ENCODE measurements at places on chromosomes 5 and 9.

DNA sequence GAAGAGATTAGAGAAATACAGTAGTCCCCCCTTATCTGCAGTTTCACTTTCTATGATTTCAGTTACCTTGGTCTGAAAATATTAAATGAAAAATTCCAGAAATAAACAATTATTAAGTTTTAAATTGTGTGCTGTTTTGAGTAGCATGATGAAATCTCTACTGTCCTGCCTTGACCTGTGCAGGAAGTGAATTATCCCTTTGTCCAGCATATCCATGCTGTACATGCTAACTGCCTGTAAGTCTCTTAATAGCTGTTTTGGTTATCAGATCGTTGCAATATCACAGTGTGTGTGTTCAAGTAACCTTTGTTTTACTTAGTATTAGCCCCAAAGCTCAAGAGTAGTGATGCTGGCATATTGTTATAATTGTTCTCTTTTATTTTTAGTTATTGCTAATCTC, 11.2 kb upstream of the JAK2 start:
- DNase-seq = no peak

DNA sequence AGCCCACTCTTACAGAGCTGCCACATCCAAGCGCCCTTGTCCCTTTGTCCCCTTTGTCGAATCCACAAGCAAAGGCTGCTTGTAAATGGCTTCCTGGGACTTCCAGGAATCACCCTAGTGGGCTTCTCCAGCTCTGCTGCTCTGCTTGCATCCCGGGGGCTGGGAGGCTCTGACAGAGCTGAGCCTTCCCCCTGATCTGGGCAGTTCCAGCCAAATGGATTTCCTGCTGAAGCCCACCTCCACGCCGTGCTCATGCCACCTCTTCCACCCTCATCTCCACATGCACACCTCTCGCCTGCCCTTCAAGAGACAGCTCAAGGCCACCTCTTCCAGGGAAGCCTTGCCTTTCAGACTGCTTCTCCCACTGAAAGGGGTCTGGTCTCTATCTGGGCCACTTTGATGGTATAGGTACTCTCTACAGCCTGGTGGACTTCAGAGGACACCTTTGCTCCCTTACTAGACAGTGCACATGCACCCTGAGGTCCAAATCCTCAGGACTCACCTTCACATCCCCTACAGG, 106.2 kb downstream of the LHFPL2 start:
- DNase-seq = no peak

DNA sequence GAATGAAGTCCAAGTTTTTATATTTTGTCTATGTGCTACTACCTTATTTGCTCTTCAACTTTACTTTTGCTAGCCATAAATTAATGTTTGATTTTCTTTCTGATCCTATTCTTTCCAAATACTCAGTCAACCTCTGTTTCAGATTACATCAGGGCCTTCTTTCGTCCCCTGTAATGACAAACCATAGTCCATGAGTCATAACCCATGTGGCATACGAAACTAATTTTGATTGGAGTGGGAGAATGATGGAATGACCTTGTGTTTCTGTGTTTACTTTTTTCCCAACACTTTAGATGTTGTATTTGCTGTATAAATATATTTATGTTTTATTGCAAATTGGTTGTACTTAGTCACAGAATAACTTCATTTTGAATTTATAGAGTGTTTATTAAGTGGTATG, 1043.1 kb downstream of the DTWD2 start:
- DNase-seq = no peak

DNA sequence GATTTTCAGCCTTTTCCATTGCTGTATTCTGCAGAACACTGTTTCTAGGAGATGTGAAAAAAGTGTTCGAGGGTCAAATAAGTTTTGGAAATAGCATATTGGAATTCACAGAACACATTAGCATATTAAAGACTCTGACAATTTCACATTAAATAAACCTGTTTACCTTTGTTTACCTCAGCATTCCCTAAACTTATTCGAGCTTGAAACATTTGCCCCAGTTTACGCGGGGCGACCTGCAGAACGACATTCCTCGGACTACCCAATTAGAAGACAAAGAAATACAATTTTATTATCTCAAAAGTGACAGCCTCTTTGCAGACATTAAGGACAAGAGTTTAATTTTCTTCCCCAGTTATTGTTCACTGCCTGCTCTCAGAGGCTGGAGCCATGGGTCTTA, 110.3 kb upstream of the NFIB start:
- DNase-seq = no peak

GRCh38 chr9:129550199-129550839, 70.6 kb downstream of the C9orf50 start:
- DNase-seq = peak; percentile 40

GRCh38 chr9:120966013-120966369, 39.4 kb upstream of the TRAF1 start:
- no peak for DNase-seq

DNA sequence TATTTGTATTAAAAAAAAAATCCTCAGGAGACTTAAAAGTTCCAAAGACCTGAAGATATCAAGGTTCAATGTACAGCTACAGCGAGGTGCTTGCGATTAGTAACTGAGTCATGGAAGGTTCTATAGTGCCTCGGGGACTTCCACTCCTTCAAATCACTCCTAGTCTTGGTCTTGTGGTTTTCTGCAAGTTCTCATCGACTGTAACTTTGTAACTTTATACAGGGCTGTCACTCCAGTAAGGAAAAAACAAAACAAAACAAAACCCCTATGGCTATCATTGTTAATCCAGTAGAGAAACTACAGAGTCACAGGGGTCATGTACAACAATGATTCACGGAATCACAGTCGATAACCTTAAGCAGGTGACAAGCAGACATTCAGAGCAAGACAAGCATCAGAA, 39.8 kb upstream of the SELENOP start:
- DNase-seq = no peak

DNA sequence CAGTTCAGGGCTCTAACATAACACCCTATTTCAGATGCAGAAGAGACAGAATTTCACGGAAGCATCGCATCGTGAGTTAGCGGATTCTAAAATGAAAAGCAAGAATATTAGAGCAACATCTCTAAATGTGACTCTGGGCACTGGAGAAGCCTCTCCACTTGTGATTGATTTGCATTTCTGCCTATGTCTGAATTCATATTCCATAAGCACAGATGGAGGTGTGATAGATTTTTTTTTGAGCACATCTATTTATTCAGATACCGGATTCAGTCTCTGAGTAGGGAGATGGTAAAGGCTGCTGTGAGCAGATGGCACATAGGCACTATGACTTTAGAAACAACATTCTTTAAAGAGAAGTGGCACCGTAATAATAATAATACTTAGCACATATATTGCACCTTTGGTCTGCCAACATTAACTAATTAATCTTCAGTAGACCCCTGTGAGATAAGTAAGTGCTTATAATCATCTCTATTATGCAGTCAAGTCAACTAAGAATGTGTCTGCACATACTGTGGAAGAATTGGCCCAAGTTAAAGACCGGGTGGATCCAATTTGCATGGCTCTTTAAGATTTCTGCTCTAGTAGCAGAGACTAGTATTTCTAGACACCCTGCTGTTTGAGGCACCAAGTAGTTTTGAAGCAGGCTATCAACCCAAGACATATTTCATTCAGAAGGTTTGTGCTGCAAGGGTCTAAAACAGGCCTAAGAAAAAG, 685.0 kb downstream of the CETN3 start:
- DNase-seq = no peak

GRCh38 chr9:98391867-98392266, 136.4 kb upstream of the TBC1D2 start:
- no peak for DNase-seq

DNA sequence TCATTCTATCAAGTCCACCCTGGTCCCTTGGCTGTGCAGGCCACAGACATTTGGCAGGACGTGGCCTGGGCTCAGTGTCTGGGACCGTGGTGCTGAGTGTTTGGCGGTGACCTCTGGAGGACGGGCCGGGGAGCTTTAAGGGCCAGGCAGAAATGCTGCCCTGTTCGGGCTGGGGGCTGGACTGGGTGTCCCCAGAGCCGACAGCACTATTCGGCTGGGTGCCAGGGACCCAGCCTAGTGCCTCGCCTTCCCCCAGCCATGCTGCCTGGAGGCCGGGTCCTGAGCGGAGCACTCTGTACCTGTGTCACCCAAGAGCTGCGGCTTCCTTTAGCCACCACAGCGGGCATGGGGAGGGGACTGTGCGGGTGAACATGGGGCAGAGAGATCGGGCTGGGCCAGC, 40.4 kb downstream of the COL5A1 start:
- no peak for DNase-seq

DNA sequence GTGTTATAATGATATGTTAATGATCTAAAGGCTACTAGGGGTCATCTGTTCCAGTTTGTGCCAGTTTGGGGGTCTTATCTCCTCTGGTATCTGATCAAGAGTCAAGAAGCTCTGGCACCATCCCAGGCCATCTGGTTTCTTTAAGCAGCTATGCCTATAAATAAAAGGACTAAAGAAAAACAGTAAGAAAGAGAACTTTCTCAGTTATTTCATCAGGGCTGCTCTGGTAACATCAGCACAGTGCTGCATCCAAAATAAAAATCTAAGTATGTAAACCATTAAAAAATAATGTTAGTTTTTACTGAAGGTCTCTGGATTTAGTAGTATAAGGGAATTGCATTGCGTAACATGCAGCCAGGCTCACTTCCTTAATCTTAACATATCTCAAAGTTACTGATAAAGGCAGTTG, 185.0 kb downstream of the NR2F1-AS1 start:
- DNase-seq = no peak

DNA sequence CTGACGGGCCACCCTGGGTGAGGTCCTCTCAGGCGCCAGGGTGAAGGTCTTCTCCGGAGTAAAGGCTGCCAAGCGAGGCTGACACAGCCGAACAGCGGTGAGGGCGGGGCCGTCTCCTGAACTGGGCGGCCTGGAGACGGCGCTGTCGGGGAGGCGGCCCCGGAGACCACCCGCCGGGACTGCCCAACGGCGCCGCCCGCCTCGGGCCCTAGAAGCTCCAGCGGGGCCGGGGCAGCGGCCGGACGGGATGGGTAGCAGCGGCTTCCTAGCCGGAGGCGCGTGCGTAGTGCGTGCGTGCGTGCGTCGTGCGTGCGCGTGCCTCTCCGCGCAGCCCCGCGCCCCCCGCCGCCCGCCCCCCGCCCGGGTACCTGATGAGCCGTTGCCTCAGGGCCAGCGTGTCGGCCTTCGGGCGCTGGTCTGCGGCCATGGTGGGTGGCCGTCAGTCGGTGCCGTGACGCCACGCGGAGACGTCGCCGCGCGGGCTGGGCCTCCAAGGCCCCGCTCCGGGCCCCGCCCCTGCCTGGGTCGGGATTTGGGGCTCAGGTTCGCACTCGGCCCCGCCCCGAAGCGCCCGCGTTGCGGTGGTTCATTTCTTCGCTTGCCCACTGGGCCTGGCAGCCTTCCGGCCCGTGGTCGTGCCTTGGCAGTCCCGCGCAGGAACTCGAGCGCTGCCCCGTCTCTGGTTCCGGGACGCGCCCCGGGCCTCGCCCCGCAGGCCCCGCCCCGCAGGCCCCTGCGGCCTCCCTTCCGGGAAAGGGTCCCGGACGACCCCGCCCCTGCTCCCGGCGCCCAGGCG, at the start of gene PHYKPL:
Gene PHYKPL, minus strand, starts transcription at position 679 of the 796 bp plus-strand sequence. Its CDS starts 252 bp downstream, at position 427.
- DNase-seq = peak; percentile 82

DNA sequence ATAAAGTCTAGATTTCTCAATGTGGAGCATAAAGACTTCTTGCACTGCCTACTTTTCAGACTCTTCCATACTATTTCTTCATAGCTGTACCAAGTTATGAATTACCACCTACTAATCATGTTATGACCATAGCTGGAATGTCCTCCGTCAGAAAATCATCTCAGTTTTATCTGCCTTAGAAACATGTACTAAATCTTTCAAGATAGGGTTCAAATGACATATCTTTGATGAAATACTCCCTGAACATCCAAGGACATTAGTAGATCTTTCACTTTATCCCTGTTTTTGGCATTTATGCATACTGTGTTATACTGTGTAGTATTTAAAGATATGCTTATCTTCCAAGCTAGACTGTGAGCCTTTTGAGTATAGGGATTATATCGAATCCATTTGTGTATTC, 49.6 kb upstream of the MEF2C start:
- DNase-seq = no peak

DNA sequence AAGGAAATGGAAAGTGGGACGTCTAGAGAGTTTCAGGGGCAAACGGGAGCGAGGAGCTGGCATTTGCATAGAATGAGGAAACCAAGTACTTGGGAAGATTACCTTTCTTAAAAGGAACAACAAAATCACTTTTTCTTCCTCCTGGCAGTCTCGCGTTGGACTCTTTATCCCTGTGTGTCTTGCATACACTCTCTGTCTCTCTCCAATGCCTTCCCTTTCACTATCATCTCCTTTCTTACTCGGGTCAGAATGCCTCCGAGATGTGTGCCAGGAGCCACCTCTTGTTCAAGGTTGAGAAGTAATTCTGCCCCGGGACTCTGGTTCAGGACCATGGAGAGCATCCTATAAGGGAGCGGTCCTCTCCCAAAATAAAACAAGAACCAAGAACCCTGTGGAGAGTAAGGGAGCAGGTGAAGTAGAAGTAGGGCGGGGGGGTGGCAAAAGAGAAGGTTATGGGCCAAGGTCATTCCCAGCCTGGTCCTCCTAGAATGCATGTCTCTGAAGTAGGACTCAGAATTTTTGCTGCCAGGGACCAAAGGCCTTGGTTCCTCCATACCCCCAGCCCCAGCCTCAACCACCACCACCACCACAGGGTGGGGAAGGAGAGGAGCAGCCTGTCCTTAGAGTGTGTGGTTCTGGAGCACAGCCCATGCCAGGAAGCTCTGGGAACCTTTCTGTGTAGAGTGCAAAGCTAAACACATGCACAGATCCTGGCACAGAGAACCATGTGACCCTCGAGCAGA, 72.1 kb upstream of the ARAP3 start:
- DNase-seq = no peak

DNA sequence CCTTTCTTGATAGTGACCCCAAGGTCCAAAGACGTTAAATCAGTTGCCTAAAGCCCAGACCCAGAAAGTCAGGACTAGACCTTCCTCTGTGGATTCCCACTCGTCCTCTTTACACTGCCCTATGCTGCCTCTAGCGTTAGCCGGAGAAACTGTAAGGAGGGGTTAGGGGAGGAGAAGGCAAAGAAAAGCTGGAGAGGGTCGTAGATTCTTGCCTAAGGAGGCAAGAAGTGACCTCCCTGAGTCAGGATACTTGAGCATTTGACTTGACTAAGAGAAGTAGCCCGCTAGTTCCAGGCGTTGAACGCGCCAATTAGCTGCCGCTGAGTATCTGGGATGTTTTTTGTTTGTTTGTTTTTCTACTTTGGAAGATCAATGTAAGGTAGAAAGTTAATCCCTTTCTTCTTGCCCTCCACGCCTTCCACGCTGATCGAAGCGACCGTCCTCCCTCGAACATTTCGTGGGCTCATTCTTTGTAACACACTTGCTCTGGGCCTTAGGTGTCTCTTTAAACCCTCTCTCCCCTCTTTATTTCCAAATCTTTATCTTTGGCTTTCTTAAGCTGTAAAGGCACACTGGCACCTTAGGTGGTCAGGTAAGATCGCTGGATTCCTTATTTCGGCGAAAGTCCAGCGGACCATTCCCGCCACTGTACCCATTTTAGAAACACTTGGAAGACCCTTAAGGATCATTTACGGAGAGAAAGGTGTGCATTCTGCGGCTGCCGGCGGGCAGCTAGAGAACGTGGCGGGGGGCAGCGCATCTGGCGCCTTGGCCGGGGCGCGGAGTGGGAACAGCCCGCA, 5.1 kb upstream of the RGMB start:
- no peak for DNase-seq
